Adipocyte (in vitro differentiated cells): ENCODE measurements at places on chromosomes 4 and X.

DNA sequence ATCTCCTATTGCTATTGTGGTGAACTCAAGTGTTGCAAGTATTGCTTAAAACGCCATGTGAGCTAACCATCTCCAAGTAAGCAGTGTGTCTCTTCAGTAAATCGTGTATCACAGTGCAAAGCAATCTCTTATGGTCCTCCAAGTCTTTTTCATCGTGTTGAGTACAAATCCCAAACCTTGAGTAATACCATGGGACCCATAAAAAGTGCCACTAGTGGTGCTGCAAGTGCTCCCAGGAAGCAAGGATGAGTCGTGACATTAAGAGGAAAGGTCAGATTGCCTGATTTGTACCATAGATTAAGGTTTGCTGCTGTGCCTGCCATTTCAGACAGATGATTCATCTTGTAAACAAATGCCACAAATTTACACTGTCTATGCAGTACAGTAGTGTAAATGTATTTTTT lies 66.9 kb upstream of the BMPR1B start:
- DNase-seq, result peak; percentile 44

DNA sequence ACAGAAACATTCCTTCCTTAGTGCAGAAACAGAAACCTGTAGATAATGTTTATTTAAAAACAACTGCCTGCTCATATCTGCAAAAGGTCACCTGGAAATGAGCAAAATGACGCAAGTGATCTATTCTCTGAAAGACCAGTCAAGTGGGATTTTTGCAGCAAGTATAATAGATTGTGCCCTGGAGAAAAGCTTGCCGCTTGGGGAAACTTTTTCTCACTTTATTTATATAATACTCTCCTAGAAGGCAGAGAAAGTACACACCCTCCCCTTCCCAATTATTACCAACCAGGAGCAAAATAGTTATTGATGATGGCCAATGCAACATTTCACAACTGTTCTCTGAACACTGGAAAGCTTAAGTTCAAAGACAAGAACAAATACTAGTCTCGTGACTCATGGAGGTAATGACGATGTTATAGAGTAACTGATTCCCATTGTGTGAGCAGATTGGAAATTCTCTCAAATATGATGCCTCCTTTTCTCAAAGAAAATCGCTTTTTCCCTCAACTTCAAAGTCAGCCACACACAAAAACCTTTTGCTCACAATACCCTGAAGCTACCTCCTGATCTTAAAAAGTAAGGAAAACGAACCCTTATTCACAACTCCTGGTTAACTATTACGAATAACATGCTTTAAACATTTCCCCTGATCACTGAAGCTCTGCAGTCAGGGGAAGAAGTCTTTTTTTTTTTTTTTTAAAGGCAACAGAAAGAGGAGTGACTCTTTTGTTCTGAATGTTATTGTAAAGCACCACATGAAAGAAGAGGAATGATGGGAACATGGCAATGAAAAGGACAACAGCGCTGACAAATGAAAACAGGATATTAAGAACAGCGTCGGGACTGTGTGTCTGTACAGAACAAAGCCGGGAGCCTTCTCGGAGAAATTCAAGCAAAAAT lies 41.0 kb downstream of the MID1 start:
- peak; percentile 67 for DNase-seq

DNA sequence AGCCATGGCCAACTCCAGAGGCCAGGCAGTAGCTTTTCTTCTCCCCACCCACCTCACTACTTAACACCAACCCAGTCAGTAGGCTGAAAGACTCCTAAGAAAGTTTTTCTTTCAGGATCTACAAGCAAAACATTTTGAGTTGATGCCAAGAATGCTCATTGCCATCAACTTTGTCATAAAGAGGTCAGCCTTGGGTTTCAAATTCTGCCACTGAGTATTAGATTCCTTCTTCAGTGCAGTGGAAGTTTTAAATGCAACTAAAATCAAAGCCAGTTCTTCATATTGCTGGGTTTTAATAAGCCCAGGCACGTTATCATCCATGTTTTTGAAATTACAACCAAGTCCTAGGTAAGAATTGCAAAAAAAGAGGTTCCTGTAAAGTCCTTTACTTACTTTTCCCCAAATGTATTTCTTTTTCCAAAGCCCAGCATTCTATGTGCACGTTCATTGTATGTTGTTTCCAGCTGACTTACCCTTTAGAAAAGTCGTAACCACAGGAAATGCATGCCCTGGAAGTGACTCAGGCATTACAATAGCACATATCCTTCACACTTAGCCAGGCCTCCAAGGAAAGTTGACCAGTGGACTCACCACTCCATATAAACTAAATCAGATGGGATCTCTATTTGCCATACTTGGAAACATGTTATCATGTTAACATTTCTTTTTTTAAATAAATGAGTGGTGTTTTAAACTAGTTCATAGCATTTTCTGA lies 229.9 kb downstream of the SOX3 start:
- DNase-seq, result no peak

DNA sequence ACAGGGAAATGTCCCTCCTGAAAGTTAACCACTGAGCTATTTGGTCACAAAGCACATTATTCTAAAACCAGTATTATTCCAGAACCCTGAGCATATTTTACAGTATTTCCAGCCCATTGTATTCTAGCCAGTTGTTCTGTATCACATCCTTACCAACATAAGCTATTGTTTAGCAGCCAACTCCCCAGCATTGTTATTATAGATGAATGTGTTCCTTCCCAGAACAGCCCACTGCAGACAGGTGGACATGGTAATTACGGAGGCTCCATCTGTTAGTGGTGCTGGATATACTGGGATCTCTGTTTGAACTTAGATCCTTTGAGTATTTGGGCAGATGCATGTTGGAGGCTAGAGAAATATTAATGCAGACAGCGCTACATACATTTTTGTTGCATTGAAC lies 126.1 kb downstream of the MGST2 start:
- DNase-seq, result no peak

DNA sequence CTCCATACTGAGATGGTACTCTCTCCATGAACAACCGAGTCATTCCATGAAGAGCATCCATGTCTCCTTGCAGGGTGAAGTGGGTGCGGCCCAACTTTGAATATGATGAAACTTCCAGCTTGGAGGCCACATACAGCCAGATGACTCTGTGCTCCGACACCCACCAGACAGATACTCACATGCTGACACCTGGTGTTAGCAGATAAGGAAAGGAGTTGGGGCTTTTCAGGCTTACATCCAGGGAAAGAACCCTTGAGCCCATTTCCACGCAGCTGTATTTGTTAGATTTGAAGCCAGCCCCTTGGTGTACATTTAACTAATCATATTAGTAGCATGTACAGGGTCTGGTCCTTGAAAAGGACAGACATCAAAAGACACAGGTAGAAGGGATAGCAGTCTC lies 62.1 kb upstream of the PRRG3 start:
- DNase-seq, result no peak

DNA sequence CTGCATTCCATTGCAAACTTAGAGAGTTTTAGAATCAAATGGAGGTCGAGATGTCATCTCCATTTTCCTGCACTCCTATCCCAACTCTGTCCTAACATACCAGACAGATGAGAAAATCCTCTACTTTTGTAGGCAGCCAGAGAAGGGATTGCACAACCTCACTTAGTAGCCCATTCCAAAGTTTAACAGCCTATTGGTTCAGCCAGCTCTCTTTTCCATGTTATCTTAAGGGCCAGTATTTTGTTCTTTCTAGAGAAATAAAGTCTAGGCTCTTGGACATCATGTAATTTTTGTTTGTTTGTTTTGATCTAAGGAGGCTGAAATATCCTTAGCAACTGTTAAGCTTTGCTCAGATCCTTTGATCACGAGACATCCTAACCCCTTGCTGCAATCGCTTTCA lies 173.0 kb downstream of the COX18 start:
- peak; percentile 93 for DNase-seq

DNA sequence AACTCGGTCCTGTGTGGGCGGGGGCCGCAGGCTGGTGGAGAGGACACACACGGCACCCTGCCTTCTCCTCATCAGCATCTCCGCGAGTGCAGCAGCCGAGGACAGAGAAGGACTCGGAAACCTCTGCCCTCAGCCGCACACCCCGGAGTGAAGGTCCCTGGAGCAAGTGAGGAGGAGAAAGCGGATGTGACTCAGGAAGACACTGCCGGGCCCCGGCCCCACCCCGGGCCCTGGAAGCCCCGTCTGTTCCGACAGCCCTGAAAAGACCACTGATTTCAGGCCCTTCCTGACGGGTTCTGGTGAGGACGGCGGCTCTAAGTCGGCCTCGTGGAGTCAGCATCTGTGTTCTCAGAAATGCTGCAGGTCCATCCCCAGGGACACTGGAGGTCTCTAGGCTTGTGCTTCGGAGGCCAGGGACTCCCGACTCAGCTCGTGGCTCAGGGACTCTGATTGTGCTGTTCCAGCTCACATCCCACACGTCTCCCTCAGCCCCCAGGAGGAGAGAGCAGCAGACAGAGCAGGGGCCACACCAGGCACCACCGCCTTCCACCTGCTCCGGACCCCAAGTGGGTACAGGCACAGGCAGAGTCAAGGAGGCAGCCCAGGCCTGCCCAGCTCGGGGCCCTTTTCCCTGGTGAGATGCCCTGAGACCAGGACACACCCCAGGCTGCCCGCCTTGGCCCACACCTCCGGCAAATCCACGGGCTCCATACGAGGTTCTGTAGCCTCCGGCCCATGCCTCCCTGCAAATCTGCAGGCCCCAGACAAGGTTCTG lies 134.5 kb upstream of the NKX1-1 start:
- DNase-seq, result no peak

- no peak for DNase-seq
Measured at GRCh38 chr4:70704931-70705182, 16.5 kb downstream of the UTP3 start.

DNA sequence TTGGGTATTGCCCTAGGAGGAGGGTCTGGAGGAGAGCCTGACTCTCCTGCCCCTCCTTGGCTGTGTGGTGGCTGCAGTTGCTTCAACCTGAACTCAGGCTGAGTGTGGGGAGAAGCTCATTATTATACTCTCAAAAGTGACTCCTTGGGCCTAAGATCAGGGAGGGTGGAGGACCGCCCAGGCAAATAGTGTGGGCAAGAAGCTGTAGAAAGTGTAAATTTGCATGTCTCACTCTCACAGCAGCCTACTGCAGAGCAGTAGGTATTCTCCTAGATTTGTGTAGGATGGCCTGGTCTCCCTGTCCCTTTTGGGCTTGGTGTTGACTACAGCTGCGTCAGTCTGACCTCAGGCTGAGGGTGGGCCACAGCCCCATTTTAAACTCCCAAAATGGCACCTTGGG lies 156.1 kb downstream of the ZNF330 start:
- no peak for DNase-seq

DNA sequence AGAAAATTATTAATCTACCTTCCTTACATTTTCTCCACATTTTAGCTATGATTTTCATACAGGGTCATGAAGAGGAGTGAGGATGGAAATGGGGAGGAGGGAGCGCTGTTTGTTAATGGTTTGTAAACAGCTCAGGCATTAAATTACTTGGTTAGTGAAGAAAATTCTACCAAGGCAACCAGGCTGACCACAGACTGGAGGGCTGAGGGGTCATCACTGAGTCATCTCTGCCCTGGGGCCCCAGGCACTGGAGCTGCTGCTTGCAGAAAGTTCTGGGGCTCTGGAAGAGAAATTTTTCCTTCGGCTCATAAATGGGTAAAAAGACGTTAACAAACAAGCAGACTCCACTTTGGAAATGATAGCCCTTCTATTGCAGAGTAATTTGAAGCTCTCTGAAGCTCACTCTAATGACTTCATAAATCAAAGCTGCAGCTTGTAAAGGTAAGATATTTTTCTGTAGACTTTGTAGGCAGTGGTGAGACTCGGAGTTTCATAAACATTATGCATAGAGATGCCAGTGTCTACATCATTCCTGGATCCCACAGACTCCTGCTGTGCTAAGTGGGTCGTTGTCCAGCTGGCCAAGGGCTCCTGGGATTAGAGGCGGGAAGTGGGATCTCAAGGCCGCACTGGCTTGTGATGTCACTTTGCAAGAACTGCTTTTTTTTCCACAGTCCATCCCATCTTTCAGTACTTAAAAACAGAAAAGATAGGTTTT lies 159.6 kb downstream of the PTTG2 start:
- peak; percentile 85 for DNase-seq

- no peak for DNase-seq
Measured at GRCh38 chr4:83606898-83607297, 71.0 kb downstream of the GPAT3 start.

- no peak for DNase-seq
Measured at GRCh38 chrX:97334850-97335249, 451.1 kb downstream of the RPA4 start.

DNA sequence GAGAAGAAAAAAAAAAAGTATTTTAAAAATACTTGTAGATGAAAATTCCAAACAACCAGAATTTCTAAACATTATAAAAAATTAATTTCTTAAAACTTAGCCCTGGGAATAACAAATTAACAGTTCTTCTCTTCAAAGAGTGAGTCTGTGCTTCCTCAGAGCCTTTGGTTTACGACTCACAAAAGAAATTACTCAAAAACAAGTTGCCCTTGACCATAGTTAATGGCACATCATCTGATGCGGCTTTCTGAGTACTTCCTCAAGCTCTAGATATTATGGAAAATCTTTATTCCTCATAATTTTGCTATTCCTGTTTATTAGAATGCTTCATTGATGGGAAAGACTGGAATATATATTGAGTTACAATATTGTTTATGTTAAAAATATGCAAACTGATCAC lies 23.7 kb downstream of the TAPT1 start:
- no peak for DNase-seq

DNA sequence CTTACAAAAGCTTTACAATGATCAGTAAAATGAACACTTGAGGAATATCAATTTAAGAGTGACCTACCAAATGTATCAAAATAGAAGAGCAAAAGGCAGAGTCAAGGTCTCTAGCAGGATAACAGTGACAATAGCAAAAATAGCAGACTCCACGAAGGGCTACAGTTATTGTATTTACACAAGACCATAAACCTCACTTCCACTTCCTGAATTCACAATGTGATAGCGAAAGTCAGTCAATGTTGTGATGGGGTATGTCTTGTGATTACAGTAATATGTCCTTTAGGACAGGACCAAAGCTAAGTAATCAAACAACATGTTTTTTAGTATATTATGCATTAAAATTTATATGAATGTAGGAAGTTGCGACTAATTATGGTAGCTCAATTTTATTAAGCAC lies 139.6 kb downstream of the IQCM start:
- DNase-seq, result no peak

GRCh38 chr4:55834086-55834795 lies 14.7 kb downstream of the EXOC1L start:
- no peak for DNase-seq

- no peak for DNase-seq
Measured at GRCh38 chr4:94519019-94519418, 67.3 kb downstream of the PDLIM5 start.

GRCh38 chr4:122150931-122151330 lies 1.2 kb upstream of the BLTP1 start:
- no peak for DNase-seq
